ENCODE measurements at places on chromosomes 12 and 14.
A peak's percentile ranks its signal among the peaks of the same experiment; 100 is the strongest.

DNA sequence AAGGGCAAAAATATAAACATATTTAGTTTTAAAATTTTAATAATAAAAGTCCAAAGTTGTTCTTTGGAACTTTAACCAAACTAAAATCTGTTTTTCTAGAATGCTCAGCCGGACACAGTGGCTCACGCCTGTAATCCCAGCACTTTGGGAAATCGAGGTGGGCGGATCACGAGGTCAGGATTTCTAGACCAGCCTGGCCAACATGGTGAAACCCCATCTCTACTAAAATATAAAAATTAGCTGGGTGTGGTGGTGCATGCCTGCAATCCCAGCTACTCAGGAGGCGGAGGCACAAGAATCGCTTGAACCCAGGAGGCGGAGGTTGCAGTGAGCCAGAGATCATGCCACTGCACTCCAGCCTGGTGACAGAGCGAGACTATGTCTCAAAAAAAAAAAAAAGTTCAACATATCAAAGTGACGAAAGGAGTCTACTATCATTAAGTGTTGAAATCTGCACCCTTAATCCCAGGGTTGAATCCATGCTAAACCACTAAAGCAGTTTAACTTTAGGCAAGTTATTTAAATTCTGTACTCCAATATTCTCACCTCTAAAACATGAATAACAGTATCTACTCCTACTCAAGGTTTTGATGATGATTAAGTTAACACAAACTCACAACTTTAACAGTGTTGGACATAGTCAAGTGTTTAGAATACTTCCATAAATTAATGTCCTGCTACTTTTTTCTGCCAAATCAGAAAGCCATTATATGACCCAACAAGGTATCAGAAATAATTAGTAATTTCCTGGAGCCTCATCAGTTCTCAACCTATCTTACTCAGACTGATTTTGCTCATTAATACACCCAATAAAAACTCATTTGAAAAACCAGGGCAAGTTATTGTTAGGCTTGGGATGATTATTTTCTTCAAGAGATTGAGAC, 11.0 kb downstream of the HNRNPC start:
- DNase-seq = no peak

DNA sequence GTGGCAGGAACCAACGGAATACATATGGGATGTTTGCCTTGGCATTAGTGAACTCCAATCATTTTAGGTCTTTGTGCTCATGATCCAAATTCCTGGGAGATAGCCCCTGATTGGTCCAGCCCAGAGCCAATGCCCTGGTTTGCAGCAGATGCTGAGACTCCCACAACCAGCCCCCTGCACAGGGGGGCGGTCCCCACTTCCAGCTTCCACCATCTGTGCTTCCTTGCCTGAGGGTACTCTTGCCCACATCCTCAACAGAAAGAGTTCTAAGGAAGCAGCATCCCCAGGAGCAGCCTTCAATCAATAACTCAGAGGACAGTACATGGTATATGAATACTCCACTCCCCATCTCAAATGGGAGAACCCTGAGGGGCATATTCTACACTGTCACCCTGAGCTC, 39.7 kb upstream of the FICD start:
- no peak for DNase-seq

DNA sequence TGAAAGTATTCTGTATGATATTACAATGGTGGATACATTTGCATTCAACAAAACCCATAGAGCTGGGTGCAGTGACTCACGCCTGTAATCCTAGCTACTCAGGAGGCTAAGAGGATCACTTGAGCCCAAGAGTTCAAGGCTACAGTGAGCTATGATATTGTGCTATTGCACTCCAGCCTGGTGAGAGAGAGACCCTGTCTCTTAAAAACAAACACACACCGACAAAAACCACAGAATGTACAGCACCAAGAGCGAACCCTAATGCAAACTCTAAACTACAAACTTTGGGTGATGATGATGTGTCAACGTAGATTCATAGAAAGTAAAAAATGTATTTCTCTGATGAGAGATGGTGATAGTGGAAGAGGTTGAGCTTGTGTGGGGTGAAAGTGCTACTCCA, 8.6 kb downstream of the CAPRIN2 start:
- peak; percentile 12 for DNase-seq

- no peak for DNase-seq
Measured at GRCh38 chr12:66683073-66683472, 4.2 kb upstream of the GRIP1 start.

DNA sequence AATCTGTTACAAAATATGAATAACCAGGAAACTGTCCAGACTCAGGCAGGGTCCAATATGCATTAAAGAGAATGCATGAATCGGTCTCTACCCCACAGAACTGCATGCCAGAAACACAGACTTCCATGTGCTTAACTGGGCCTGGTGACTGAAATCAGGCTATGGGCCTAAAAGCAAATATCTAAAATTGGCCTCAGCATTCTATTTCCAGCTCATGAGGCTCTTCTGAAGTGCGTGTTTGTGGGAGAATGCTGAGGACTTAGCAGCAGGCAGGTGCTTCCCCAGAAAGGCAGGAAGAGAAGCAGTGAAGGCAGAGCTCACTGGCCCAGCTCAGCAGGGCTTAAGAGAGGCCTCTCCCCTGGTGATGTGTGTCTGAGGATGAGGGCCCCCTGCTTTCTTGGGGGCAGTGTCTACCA, 48.5 kb downstream of the ADGRD1 start:
- DNase-seq = no peak

DNA sequence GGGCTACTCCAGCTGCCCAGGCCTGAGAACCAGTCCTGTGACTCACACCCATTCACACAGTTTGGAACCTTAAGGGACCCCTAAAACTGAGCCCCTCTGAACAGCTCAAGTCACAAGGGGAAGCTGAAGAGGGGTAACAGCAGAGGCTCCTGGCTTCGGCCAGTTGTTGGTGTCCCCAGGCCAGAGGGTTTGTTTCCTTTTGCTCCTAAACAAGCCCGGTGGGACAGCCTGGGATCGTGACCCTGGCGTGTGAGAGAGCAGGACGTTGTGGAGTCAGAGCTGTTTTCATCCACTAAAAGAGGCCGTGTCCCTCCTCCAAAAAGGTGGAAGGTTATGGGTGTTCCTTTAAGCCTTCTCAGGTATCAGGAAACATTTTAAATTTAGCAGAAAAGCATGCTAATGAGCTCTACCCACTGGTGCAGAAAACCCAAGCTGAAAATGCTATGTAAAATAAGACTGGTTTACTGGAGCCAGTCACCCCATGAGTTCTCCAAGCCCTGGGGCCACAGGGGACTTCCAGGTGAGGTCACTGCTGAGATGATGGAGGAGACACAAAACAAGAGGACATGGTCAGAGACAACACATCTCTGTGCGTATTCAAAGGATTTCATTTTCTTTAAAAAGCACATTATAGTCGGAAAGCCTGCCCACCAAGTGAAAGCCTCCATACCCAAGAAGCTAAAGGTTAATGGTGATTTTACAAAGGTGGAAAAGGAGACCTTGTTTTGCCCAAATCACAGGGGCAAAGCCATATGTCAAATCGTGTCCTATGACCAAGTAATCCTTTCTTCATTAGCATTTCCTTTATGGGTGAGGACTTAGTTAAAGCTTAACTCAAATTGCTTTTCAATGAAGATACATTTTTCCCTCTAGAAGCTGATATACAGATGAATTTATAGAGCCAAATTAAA, 14.1 kb downstream of the PRKAB1 start:
- no peak for DNase-seq

- DNase-seq = no peak
Measured at GRCh38 chr12:124561231-124561630, 6.2 kb downstream of the NCOR2 start.

- no peak for DNase-seq
Measured at GRCh38 chr14:65606460-65606859, 193.9 kb downstream of the FUT8 start.

GRCh38 chr12:122799641-122800243, 25.4 kb downstream of the CCDC62 start:
- no peak for DNase-seq
